Chondrocyte (in vitro differentiated cells): ENCODE measurements at places on chromosomes 6 and 20. TPM values are rescaled to one million over a fixed set of nuclear protein-coding genes. Genes with fewer than 3 reads are reported as not detected.

HSPA12B gene
- 0.10 to 0.26 TPM in 2 of 3 replicates, not detected in the other for total RNA-seq

DACT2 gene
- 1.4 to 4.6 TPM (median 4.5 TPM) in 3 replicates for total RNA-seq

NRSN1 gene
- not detected in 3 replicates for total RNA-seq

DNA sequence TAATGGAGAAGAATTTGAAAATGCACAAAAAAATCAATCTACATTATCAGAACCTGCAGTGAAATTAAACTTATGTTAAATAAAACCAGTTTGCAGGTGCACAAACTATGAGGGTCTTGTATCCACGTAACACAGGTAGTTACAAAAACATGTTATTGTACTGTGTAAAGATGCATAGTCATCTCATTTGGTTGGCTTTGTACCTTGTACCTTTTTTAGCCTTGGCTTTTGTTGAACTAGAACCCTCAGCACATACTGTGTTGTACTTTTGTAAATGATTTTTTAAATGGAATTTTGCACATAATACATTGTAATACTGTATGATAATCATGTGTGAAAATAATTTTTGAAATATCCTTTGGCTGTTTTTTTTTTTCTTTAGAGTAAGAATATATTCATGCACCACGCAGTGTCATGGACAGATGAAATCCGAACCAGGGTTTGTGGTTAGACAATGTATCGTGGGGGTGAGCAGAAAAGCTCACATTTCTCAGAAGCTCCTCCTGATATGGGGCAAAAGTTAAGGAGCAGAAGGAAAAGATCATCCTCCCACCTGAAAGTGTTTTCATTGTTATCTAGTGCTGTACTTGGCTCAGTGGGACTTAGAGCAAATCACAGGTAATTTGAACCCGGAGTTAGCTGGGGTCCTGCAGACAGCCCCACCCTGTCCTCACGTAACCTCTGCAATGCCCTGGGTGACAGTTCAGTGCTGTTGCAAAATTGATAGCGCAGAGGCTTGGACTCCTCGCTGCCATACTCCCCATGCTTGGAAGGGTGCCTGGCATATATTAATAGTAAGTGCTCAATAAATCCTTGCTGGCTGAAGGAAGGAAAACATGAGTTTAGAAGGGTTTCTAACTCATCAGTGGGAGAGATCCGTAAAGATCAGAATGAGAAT is 14.8 kb upstream of the NAA20 start:
- peaks cover 20% of the 10 kb centered on the region for H3K4me1 ChIP-seq
- no peaks in the 10 kb centered on the region for H3K27me3 ChIP-seq
- no peak overlapping the region for H3K4me3 ChIP-seq
- no peak for DNase-seq
- H3K27ac ChIP-seq: peak overlapping the region; percentile 59

DNA sequence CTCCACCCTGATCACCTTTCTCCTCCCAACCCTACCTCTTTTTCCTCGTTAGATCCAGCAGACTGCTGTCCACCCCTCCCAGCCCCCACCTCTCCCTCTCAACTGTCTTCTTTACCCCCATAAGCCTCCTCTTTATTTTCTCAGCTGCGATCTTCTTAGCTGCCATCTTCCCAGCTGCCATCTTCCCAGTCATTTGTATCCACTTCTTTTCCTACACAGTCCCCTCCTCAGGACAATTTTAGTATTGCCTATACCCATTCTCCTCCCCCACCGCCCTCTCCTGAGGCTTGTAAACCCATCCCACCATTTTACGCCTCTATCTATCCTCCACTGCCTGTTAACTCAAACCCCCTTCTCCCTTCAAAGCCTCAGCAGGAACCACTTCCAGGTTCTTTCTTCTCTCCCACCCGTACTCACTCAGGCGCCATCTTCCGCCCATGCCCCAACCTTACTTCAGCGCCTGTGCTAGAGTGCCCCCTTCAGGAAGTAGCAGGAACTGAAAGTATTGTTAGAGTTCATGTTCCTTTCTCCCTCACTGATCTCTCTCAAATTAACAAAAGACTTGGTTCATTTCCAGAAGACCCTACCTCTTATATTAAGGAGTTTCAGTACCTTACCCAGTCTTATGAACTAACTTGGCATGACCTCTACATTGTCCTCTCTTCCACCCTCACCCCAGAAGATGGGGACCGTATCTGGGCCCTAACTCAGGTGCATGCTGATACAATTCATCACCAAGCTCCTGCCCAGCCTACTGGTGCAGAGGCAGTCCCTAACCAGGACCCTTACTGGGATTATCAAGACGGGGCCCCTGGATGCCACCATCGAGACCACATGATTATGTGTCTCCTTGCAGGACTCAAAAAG is 236.0 kb downstream of the ADGRG6 start:
- no peaks in the 10 kb centered on the region for H3K4me1 ChIP-seq
- DNase-seq: no peak
- no peak overlapping the region for H3K27ac ChIP-seq
- no peak overlapping the region for H3K4me3 ChIP-seq
- no peaks in the 10 kb centered on the region for H3K36me3 ChIP-seq

GRCh38 chr6:123635144-123635543 is 1.6 kb downstream of the TRDN start:
- no peak overlapping the region for H3K4me3 ChIP-seq
- peaks cover 6% of the 10 kb centered on the region for H3K27me3 ChIP-seq
- H3K27ac ChIP-seq: no peak overlapping the region
- no peak for DNase-seq
- no peaks in the 10 kb centered on the region for H3K36me3 ChIP-seq

DNA sequence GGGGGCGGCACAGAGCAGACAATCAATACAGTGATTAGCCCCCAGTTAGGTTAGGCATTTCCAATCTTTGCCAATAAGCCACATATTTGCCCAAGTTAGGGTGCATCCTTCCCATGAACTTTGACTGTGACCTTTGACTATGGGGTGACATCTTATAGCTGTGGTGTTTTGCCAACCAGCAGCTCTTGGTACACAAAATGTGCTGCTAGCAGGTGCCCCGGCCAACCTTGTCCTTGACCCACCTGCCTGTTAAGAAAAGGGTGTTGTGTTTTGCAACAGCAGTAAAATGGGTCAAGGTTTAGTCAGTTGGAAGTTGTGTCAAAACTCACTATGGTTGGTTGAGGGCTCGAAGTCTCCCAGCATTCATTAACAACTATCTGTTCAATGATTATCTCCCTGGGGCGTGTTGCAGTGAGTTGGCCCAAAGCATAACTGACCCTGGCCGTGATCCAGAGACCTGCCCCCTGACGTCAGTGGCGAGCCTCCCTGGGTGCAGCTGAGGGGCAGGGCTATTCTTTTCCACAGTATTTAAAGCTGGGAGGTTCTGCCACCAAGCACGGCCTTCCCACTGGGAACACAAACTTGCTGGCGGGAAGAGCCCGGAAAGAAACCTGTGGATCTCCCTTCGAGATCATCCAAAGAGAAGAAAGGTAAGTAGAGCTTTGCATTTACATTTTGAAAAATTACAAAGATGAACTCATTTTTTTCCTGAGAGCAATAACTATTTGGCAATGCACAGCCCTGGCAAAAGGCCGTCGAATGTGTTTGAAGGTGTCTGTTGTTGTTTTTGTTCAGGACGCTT is at the start of gene PCK1:
Gene PCK1 (plus strand): TSS at position 557 of the 802 bp plus-strand sequence. CDS start 302 bp downstream, outside the sequence.
- H3K4me3 ChIP-seq: no peak within 1 kb of the TSS
- H3K27ac ChIP-seq: no peak within 1 kb of the TSS
- no peaks in the 10 kb centered on the region for H3K36me3 ChIP-seq
- H3K27me3 ChIP-seq: peaks cover 47% of the 10 kb centered on the region
